Hypothalamus (tissue), 51 donors: ENCODE measurements at places on chromosomes 7 and 10.

- no peak for DNase-seq
Measured at GRCh38 chr10:125738206-125738605, 18.7 kb downstream of the EDRF1 start.

- DNase-seq = no peak
Measured at GRCh38 chr7:79529214-79529880, 75.9 kb upstream of the MAGI2 start.

DNA sequence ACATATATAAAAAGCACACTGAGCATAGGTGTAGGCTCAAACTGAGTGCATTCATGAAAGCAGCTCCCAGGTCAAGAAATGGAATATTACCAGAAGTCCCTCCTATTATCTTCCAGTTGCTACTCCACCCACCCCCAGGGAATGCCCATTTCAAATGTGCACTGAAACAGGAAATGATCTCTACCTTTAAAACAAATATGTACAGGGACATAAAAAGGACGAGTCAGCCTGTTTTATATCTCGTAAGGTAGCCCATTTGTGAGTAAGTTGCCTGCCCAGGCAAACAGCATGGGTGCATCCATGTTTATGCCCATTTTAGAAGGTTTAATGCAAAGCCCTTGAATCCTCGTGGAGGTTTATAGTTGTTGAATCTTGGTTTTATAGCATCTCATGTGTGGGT, 10.4 kb downstream of the FFAR4 start:
- no peak for DNase-seq

GRCh38 chr7:22855049-22855392, 32.4 kb upstream of the TOMM7 start:
- DNase-seq = no peak

GRCh38 chr10:88473989-88474883, 108.9 kb downstream of the RNLS start:
- no peak for DNase-seq

- DNase-seq = no peak
Measured at GRCh38 chr7:150458235-150458634, 7.8 kb downstream of the GIMAP8 start.

GRCh38 chr10:818526-819220, 112.8 kb downstream of the LARP4B start:
- no peak for DNase-seq

- DNase-seq = no peak
Measured at GRCh38 chr7:129494041-129494440, 8.3 kb upstream of the SMKR1 start.

DNA sequence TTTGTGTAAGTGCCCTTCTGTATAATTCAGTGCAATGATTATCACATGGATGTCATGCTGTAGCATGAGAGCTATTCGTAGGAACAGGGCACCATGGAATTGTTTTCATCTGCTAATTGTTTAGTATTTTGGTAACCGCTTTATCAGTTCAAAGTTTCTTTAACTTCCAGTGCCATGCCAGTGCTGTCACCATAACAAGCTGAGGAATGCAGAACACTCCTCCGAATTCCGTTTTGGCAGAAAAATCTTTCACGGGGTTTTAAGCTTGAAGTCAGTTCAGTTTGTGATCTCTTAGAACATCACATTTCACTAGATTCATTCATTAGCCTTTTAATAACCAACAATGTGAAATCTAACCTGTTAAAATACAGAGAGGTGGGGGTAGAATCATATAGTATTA, 117.2 kb upstream of the SEMA3C start:
- DNase-seq = no peak

DNA sequence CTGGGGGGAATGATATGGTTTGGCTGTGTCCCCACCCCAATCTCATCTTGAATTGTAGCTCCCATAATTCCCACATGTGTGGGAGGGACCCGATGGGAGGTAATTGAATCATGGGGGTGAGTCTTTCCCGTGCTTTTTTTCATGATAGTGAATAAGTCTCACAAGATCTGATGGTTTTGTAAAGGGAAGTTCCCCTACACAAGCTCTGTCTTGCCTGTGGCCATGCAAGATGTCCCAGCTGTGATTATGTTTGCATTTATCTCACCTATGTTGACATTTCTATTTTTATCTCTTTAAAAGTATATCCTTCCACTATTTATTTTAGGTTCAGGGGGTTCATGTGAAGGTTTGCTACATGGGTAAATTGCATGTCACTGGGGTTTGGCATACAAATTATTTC, 323.9 kb upstream of the GLI3 start:
- no peak for DNase-seq

DNA sequence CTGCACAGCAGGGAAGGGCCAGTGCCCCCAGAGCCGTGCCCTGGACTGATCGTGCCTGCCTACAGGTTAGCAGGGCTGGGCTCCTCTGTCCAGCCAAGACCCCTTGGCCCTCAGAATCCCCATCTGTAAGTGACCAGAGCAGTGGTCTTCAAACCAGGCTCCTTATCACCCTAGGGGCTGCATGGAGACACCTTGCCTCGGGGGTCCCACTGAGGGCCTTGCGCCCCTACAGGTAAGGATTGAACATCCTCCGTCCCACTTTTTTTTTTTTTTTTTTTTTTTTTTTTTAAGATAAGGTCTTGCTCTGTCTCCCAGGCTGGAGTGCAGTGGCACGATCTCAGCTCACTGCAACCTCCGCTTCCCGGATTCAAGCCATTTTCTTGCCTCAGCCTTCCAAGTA, 32.6 kb upstream of the RADIL start:
- no peak for DNase-seq

GRCh38 chr10:95225136-95225535, 31.1 kb downstream of the ACSM6 start:
- no peak for DNase-seq

- DNase-seq = no peak
Measured at GRCh38 chr7:74069790-74070618, 13.6 kb upstream of the LIMK1 start.

DNA sequence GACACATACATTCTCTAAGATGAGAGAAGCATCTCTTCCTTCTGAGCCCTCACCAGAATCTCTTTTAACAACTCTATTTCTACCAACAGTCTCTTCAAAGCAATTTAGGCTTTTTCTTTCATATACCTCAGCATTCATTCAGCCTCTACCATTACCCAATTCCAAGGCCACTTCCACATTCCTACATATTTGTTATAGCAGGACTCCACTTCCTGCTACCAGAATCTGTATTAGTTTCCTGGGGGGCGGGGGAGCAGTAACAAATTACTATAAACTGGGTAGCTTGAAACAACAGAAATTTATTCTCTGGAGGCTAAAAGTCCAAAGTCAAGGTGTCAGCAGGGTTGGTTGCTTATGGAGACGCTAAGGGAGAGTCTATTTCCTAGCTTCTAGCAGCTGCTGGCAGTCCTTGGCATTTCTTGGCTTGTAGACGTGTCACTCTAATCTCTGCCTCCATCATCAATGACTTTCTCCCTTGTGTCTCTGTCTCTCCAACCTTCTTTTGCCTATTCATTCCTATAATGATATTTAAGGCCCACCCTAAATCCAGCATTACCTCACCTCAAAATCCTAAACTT, 7.4 kb downstream of the PRPS1L1 start:
- no peak for DNase-seq

DNA sequence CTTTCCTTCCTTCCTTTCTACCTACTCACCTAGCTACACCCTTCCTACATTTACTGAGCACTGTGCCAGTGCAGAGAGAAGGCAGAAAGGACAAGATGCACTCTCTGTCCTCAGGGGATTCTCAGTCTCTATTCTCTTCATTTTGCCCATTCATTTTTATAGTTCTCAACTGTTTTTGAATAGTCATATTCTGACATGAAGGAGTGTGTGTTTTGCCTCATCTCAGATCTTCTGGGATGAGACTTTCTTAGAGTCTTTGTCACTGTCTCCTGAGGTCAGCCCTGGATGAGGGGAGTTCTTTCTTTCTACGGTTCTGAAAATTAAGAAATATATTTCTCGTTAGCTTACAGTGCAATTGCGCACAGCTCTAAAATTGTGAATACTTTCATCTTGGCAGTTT, 21.3 kb downstream of the CLCN1 start:
- no peak for DNase-seq

GRCh38 chr10:84065804-84066601, 73.3 kb upstream of the GHITM start:
- no peak for DNase-seq

- no peak for DNase-seq
Measured at GRCh38 chr7:113010377-113010776, 76.2 kb downstream of the GPR85 start.

DNA sequence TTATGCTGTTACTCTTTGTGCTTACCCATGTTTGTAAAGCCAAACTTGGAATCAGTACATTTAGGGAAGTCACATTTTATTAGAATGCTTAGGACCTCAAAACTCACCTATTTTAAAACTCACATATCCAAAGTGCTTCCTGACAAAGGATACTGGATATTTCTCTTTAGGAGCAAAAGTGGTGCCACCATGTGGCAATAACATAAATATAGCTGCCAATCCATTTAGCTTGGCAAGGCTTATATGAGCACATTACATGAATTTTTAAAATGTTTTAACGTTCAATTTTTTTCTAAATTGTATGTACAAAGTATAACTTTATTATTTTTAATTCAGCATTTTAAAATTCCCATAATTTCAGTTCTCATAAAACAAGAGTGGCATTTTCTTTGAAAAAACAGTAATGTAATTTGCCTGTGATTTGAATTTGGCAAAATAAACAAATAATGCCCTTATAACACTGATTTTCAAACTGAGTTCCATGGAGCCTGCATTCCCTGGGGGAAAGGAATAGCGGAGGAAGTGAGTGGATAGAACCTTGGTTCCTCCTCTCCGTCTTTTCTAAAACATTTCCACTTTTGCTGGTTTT, 75.4 kb downstream of the HDAC9 start:
- no peak for DNase-seq

- DNase-seq = no peak
Measured at GRCh38 chr10:122658356-122659049, 41.1 kb downstream of the C10orf120 start.

- DNase-seq = peak; percentile 45
Measured at GRCh38 chr10:110872145-110872983, 636 bp downstream of the PDCD4 start.

- DNase-seq = no peak
Measured at GRCh38 chr10:124423813-124424212, 5.1 kb upstream of the OAT start.
